CD4-positive, alpha-beta T cell treated with Interleukin-10 for 1 hour (primary cell): ENCODE measurements at places on chromosomes 5 and 9.

DNA sequence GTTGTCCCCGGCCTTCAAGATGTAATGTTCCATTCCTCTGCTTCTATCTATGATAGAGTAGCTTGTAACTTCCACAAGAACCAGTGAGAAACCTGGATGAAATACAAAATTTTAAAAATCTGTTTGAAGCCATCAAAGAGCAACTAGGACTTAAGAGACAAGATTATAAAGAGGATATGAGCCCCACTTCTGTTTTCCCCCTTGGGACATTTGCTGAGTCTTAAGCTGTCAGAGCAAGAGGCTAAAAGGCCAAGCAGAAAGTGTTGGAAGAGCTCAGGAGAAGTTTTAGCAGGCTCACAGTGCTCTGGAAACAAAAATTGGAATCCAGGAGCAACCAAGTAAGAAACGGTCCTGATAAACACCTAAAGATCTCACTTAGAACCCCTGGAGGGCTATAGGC, 76.1 kb downstream of the ADRB2 start:
- DNase-seq: no peak

- DNase-seq: no peak
Observed at GRCh38 chr9:117703537-117703936, 666 bp upstream of the TLR4 start.

GRCh38 chr5:137098663-137099062, 400.5 kb downstream of the SPOCK1 start:
- DNase-seq: no peak

DNA sequence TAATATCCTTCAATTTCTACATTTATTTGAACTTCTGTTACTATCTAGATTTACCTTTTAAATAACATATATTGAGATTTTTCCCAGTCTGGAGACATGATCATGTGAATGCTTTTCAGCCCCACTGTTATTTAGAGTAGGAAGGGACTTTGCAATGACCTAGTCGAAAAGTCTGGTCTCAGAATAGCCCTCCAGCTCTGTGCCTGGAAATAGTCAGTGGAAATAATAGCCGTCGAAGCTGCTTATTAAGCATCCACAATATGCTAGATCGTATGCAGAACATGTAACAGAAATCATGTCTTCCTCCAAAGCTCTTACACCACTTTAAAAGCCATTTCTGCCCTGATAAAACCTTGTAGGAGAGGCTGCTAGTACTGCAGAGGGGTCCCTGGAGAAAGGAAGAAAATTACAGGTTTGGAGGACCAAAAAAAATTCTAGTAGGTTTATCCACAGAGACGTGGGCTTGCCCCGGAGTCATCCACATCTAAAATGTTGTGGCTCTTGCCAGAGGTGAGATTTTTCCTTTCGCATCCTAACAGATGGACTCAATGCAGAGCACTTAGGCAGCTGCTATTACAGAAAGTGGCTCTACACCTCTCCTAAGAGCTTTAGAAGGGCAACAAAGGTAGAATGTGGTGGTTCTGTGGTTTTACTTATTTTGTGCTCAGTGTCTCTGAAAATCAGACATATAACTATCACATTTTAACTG, 2.5 kb upstream of the FGF1 start:
- DNase-seq: no peak

DNA sequence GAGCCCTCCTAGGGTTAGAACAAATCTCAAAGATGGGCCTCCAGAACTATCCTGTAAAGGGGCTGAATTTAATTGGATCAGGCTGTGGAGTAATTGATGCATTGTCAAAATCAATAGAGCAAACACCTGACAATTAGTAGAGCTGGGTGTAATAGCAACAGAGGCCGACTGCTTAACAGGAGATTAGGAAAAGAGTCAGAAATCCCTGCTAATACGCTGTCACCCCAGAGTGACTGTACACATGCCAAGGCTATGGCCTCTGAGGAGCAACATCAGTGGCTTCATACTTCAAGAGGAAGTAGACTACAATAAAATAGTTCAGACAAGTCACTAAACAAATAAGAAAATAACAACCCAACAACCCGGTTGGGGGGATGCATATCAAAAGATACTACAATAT, 18.7 kb upstream of the GRPEL2 start:
- DNase-seq: no peak

DNA sequence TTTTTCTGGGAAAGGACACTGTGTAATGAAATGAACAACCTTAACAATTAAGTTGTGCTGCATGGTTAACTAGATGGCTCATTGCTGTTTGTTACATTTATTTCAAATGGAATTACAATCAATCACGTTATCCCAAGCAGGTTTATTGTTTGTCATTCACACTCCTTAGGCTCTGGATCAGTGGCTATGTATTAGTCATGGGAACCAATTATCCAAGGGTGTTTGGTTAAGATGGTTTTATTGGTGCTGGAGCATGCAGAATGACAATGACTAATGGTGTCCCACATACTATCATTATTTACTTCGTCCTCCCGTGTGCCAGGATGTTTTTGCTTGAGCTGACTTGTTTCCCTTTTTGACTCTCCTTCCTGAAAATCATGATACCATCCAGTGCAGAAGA, 10.6 kb upstream of the TRPC7 start:
- DNase-seq: no peak

DNA sequence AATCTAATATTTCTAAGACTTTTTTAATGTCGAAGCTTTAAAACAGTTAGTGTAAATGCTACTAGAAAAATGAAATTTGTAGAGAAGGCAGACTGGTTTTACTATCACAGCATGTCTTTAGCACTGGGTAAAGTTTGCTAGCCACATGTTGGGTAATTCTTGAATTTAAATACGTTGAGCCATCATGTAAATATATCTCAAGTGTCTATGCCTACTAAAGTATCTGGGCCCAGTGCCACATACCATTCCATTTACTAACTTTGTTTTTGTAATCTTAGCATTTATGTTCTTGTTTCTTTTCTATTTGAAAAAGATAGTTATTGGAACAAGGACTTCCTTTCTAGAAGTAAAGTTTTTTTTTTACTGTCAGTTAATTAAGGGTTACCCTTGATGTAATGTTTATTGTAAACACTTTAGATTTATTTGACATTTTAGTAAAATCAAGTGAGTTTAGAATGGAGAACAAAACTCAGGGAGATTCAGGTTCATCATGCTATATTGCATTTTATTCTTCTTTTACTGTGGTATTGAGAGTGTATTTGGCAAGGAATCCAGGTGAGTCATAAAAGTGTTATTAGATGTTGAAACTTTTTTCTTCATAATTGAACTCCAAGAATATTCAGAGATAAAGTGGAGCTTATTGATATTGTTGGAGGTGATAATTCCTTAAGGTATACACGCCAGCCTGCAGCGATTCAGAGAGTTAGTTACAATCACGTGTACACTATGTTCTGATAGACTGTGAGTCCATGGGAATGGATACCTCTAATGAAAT, 182.4 kb downstream of the CCDC171 start:
- no peak for DNase-seq

- DNase-seq: no peak
Observed at GRCh38 chr5:136251502-136252169, 58.7 kb upstream of the SMIM32 start.

DNA sequence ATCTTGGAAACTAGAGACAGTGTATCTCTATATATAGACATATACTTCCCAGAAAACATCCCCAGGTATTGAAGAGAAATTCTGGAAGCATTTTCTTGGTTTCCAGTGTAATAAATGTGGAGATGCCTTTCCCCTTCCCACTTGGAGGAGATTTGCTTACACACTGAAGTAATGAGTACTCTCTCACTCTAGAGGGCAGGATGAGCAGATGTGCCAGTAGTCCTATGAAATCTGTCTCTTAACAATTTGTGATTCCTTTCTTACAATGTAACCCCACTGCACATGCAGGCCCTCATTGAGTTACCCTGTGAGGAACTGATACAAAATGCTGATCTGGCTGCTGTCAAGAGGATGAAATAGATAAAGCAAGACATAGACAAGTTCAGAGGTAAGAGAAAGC, 567.2 kb downstream of the SLCO4C1 start:
- no peak for DNase-seq

DNA sequence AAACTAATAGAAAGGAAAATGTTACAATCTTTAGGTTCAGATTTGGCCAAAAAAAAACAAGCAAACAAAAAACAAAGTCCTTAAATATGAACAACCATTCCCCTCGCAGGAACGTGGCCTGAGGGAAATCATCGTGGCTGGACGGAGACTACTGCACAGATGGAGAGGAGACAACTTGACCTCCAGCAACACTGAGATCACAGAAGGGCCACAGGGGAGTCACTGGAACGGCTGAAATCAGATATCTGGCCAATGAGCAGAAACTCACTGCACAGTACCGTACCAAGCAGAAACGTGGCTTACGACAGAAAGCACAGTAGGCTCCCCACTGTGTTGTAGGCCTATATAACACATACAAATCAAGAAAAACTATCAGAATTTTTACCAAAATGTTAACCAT, 27.7 kb downstream of the CAMSAP1 start:
- no peak for DNase-seq

DNA sequence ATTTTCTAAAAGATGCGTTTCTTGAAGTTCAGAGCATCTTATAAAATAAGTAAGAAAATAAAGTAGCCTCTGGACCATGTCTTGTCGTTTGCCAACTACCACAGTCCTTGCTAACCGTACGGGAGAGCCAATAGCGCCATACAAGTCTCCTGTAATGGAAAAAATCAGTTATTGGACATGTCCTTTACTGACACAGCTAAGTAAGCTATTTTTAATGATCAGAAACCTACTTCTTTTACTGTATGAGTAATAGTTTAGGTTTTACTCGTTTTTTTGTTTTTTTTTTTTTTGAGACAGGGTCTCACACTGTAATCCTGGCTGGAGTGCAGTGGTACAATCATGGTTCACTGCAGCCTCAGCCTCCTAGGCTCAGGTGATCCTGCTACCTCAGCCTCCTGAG, 37.7 kb upstream of the RAPGEF6 start:
- no peak for DNase-seq

- no peak for DNase-seq
Observed at GRCh38 chr5:58133631-58134296, 326.1 kb downstream of the PLK2 start.

- no peak for DNase-seq
Observed at GRCh38 chr5:127412698-127413097, 104.7 kb upstream of the PRRC1 start.

- DNase-seq: no peak
Observed at GRCh38 chr5:116379306-116379705, 195.3 kb downstream of the SEMA6A start.

- DNase-seq: no peak
Observed at GRCh38 chr5:27830546-27830945, 792.2 kb upstream of the CDH9 start.

GRCh38 chr5:126198531-126198930, 224.7 kb upstream of the GRAMD2B start:
- DNase-seq: no peak

GRCh38 chr9:87197349-87198130, 250.2 kb upstream of the GAS1 start:
- no peak for DNase-seq

DNA sequence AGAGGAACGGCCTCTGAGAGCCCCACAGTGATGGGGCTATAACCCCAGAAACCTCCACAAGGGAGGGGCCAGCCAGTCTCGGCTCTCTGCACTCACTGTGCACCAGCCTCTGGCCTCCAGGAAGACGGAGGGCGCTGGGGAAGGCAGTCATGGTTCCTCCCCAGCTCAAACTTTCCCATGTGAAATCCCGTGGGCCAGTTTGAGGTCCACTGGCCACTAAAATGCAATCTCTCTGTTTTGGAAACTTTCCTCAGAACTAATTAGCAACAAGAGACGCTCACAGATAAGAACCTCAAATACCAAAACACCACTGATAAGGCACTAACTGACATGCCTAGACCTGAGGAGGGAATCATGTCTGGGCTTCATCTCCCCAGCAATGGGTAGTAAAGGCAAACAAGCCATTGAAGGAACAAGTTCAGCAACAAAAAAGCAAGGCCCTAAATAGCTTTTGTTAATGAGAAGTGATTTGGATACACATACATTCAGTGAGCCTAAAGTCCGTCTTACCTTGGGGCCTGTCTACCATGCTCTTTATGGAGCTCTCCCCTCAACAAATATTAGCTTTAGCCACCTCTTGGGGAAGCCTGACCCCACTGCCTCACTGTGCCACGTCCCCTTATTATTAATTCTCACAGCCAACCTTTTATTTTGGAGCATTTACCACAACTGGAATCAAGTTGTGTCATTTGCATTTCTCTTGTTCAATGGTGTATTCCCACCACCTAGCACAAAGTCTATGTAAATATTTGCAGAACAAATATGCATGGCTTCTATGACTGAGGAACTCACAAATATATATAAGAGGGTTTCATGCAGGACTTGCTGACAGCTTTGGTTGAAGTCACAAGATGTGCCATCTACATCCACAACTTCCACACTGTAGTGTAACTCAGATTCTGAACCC, 56.1 kb upstream of the GLRX start:
- no peak for DNase-seq

DNA sequence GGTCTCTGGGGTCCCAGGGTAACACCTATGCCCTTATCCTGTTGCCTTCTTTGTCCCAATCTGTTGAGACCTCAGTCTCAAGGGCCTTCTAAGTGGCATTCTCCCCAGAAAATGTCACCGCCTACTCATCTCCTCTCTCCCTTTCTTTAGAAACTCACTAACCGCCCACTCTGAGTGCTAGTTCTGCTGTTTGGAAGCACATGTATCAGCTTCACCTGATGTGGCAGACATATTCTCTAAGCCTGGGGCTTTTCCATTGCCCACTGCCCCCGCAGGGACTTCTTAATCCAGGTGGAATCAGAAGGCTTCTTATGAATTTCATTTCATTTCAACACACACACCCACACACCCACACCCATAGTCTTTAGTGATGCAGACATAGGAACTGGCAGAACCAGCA, 165.1 kb downstream of the ASTN2 start:
- no peak for DNase-seq

GRCh38 chr5:167699432-167699831, 592.0 kb upstream of the WWC1 start:
- no peak for DNase-seq

- DNase-seq: no peak
Observed at GRCh38 chr9:17484906-17485305, 94.0 kb upstream of the SH3GL2 start.

GRCh38 chr9:131658377-131659129, 81.3 kb downstream of the RAPGEF1 start:
- DNase-seq: no peak

DNA sequence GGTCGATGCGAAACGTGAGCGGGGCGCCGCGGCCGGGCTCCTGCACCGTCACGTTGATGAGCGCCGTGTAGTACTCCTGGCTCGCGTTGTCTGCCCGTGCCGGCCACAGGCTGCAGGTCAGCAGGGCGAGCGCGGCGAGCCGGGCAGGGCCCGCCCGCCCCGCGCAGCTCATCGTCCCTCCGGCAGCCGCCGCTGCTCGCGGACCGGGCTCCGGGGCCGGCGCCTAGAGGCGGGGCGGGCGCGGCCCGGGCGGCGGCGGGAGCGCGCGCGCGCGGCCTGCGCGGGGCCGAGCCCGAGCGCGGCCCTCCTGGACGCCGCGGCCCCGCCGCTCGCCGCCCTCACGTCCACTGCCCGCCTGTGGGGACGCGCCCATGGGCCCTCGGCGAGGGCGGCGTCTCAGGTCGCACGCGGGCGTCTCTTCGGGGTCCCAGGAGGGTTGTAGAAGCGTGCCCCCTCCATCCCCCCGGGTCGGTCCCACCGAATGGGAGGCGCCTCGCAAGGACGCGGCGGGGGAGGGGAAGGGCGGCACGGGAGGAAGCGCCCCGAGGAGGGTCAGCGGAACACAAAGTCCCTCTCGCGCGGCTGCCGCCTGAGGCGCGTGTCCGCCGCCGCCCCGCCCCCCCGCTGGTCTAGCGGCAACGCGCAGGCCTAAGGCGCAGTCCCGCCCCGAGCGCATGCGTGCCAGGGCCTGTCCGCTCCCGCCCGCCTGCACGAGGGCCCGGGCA, at the start of gene RNF130:
Gene RNF130, minus strand, starts transcription at position 229 of the 725 bp plus-strand sequence. Its CDS starts 57 bp downstream, at position 172.
- DNase-seq: peak; percentile 86

- DNase-seq: no peak
Observed at GRCh38 chr5:43592363-43592762, 10.6 kb upstream of the NNT start.

GRCh38 chr9:71783120-71783523, 14.8 kb upstream of the CEMIP2 start:
- peak; percentile 86 for DNase-seq
